NCI-H1417 treated with DMSO at 0.1 percent for 48 hours (cell line): ENCODE measurements at places on chromosomes 2 and 18.

- DNase-seq, result no peak
These were observed 177.1 kb downstream of the RNF144A start for GRCh38 chr2:7094231-7094741.

DNA sequence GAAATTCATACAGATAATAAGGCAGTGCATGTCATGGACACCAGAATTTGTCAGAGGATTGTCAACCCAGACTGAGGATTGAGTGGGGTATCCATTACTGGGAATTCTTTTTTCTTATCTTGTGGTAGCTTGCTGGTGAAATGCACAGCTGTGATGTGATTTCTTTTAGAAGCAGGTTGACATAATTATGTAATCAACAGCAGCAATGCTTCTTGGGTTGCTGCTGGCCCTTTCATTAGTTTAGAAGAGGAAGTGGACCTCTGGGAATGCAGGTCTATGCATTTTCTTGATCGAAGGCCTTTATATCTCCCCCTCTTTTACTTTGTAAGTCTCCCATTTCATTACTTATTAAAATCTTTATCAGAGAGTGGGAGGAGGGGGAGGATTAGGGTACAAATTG is 319.9 kb downstream of the AGPS start:
- no peak for DNase-seq

DNA sequence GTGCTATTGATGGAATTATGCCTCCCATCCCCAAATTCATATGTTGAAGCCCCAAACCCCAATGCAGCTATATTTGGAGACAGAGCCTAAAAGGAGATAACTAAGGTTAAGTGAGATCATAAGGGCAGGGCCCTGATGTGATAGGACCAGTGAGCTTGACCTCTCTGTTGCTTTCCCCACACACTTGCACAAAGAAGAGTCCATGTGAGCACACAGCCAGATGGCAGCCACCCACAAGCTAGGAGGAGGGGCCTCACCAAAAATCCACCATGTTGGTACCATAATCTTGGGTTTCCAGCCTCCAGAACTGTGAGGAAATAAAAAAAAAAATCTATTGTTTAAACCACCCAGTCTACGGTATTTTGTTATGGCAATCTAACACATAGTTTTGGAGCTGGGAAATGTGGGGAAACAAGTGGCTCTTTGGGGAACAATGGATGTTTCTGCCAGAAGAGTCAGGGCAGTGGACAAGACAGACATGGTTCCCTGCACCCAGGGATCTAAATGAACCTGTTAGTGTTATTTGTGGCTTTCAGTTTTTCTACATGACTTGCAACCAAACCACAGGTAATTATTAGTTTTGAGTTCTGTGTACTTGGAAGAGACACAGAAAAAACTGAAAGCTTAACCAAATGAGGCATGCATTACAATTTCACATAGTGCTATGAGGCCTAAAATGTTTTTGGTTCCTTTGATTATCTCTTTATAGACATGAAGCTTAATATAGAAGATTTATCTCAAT is 259.1 kb downstream of the LTBP1 start:
- DNase-seq, result no peak

DNA sequence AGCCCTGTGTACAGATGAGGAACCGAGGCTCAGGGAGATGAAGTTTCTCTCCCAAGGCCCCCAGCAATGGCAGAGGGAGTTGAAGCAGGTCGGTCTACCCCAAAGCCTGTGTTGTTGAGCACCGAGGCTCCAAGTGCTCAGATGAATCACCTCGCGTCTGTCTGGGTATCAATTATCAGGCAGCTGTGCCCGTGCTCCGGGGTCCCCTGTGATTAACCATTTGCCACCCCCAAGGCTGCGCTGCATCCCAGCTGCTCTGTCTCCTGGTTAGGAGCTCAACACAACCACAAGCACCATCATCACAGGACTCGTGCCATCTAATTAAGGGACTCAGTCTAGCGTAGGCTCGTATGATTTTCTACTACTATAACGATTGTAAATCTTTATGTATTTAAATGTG is 27.1 kb downstream of the LIPG start:
- DNase-seq, result no peak

- no peak for DNase-seq
These were observed 845 bp downstream of the TMEM177 start for GRCh38 chr2:119679846-119680245.

DNA sequence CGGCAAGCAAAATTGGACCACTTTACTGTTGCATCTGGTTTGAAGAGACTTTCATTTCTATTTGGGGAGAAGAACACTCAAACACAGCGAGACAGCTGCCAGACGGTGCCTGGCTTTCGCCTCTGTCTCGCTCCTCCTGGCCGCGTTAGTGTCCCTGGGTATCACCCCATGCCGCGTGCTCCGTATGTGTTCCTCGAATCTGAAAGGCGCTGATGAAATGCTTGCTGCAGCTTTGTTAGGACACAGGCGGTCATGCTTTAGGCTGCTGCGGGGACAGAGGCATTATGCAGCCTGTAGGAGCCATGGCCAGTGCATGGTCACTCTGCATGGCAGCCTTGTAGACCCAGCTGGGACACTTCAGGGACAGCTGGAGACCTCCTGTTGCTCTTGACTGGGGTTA is 53.9 kb downstream of the LDLRAD4 start:
- DNase-seq, result no peak

GRCh38 chr18:35089891-35090550 is 48.8 kb downstream of the MAPRE2 start:
- DNase-seq, result no peak

- DNase-seq, result no peak
These were observed 13.2 kb downstream of the BMP10 start for GRCh38 chr2:68857855-68858456.

- DNase-seq, result no peak
These were observed 64.7 kb upstream of the ACAA2 start for GRCh38 chr18:49878015-49878414.

DNA sequence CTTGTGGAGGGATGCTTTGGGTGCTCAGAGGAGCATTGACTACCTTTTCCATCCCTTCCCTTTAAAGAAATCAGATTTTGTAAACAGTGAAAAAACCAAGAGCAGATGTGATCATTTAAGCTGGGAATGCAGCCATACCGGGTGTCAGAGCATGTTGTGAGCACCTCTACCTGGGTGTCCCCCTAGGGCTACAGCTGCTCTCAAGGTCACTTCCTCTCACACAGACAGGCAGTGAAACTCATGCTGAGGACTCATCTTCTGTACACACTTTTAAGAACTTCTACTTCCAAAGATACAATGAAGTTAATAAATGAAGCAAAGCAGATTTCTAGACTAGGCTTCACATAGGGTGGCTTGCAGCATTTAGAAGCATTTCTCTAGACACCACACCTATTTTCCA is 48.4 kb upstream of the FRZB start:
- DNase-seq, result no peak

GRCh38 chr2:160220026-160220425 is 20.0 kb upstream of the ITGB6 start:
- no peak for DNase-seq

DNA sequence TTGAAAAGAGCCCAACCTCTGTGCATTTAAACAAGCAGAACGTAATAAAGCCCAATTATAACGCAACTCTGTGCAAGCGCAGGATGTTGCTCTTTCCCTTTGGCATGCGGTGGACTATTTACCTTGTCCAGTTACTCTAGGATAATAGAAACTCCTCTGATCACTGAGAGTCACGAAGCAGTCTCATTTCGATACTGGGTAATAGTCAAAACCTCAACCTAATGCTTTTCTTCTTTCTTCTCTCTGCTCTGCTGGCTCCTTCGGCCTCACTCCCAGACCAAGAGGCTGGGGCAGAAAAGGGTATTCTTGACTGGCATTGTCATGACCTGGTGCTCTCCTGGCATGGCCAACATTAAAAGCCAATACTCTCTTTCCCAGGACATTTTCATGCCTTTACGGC is 89.7 kb upstream of the GCFC2 start:
- DNase-seq, result no peak

DNA sequence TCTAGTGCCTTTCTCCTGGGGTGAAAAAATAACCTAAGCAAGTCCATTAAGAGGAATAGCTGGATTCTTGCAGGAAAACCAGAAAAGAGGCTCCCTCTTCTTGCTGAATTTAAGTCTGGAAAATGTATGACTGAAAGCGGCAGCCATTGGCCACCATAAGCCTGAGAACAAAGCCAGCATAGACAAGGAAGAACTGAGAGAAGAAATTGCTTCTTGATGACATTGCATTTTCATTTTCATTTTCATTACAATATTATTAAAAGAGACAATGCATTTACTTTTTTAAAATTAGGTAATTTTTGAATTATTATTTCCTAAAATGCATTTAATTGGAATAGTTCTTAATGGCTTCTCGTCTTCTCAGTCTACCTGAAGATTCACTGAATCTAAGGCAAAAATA is 1157.5 kb upstream of the ZEB2 start:
- DNase-seq, result no peak

- no peak for DNase-seq
These were observed 27.0 kb downstream of the MFSD6 start for GRCh38 chr2:190435031-190435670.

DNA sequence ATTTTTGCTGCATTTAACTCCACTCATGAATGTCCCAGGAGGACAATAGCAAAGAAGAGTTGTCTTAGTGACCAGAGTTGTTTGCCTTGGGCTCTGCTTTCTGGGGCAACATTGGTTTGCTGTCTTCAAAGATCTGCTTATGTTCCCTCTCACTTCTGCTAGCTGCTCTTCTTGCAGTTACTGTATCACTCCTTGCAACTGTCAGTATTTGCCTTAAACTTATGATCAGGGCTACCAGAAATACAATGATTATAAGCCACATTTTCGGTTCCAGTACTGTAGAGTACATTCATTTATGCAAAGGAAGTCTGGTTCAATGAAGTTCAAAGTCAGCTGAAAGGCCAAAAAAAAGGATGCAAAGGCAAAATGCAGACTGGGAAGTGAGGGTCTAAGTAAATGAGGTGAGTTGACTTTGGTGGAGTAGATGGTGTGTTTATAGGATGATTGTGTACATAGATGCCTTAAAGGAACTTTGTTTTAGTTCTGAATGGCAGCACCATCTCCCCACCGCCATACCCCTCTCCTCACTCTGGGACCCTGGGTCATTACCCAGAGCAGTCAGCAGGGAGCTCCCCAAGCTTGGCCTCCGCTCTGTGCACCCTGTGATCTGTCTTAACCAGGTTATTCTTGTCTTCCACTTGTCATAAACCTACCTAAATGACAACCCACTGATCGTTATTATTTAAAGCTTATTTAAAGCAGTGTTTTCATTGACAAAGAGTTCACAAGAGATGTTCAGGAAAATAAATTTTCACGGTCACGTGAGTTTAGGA is 236.0 kb downstream of the DOK6 start:
- no peak for DNase-seq

DNA sequence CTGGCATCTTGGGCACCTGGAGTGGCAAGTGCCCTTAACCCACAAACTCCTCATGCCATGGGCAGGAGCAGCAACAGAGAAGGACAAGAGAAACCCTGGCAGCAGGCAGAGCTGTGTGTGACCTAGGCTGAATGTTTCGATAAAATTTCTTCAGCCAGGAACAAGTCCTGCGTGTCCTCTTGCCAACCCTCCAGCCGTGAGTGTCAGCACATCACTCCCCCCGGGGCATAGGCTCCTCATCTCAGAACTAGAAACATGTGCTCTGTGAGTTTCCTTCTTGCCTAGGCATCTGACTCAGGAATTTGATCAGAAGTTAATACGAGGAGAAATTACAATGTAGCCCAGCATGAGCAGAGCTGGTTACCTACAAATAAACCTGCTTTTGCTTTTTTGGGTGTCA is 2.2 kb downstream of the ABCG8 start:
- DNase-seq, result no peak

DNA sequence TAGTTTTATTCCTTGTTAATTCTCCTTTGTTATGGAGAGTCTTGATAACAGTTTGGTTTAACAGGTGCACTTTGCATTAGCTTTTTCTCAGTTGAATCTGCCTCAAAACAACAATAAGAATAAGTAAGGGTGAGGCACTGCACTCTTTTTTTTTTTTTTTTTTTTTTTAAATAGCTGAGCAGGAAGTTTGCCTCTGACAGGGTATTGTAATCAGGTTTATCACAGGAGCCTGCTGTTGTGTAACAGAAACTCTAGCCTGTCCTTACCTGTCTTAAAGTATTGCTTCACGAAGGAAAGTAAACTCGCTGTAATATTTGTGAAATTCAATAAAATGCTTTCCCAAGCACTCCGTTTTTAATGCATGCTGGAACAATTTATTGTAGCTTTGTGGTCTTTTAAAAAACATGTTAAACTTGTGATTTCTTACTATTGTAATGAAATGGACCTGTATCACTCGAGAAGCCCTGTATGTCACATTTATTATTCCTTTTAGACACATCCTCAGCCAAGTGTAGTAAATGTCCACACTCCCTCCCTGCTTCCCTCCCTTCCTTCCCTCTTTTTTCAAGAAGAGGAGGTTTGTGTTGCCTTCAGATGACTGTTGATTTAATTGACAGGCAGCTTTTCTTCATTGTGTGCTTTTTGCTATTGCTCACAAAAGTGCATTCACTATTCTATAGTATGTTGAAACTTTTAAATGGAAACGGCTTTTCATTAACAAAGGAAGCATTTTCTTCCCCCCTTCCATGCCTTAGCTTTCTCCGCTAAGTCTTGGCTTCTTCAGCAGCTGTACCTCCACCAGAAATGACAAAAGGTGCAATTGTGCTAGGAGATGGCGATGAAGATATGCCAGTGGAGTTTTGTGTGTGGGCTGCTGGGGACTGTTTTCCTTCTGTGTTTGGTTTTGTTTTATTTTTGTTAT is 52.7 kb downstream of the TAF1B start:
- no peak for DNase-seq

- no peak for DNase-seq
These were observed 46.3 kb downstream of the LMAN2L start for GRCh38 chr2:96693286-96694200.

DNA sequence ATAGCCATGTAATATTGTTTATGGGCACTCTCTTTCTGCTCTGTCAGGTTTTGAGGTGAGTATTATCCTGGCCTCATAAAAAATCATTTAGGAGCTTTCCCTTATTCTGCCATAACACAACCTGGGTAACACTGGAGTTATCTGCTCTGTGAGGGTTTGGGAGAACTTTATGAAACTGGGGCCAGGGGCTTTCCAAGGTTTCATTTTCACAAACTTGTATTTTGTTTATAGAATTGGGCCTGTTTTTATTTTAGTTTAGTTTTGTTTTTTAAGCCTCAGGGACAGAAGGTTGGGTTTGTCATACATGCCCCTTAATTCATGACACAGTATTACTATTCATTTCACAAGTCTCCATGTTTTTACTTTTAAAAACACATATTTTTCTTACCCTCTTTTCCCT is 83.5 kb downstream of the IRS1 start:
- no peak for DNase-seq

DNA sequence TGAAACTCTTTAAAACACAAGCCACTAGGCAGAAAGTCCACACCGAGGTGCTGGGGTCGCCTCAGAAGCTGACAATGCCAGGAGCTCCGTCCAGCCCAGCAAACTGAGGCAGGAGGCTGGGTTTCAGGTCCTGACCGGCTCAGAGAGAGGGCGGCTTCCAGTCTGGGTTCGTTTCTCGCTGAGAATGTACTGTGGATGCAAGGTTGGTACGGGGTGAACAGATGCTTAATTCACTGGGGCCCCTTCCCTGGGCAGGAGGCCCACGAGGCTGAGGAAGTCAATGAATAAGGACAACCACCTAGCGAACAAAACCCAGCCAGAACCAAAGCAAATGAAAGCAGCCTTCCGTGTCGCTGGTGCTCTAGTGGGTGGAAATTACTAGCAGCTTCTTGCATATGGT is 142.0 kb downstream of the RTP5 start:
- DNase-seq, result no peak

- peak; percentile 98 for DNase-seq
These were observed 49.4 kb downstream of the ETAA1 start for GRCh38 chr2:67446491-67446911.
